H7 (cell line): ENCODE measurements at places on chromosomes 5 and 9. TPM values are rescaled to one million over a fixed set of nuclear protein-coding genes. Genes with fewer than 3 reads are reported as not detected.

The B4GALT1 gene
- 5.5 and 6.7 TPM in 2 replicates for total RNA-seq

The ADRA1B gene
- 0.14 TPM in 1 of 2 replicates, not detected in the other for total RNA-seq

The NIPAL4 gene
- total RNA-seq, result not detected in 2 replicates

The CSF2 gene
- total RNA-seq, result not detected in 2 replicates

The NTNG2 gene
- total RNA-seq, result 1.2 and 2.3 TPM in 2 replicates

The MAN2A1 gene
- total RNA-seq, result 53.5 and 70.3 TPM in 2 replicates

The RXFP3 gene
- total RNA-seq, result 0.22 TPM in 1 of 2 replicates, not detected in the other

The HMMR gene
- total RNA-seq, result 65.2 and 91.2 TPM in 2 replicates

The IL13 gene
- not detected in 2 replicates for total RNA-seq

GRCh38 chr9:110133608-110134210, 74.2 kb downstream of the C9orf152 start:
- DNase-seq, result no peak

DNA sequence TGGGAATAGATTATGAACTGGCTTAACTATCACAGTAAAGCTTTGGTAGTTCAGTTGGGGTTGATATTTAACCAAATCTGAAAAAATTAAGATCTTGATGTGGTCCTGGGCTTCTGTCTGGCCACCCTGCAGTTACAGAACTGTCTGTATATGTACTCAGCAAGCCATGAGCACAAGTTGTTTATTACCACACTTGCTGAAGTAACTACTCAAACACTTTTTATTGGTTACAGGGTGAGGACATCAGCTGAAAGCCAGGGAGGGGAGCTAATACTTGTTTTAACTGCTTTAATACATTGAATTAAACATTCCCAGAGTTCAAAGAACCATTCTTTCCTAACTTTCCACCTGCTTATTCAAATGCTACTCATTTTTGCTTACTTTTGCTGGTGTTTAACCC, 29.4 kb upstream of the KCNN2 start:
- no peak for DNase-seq

DNA sequence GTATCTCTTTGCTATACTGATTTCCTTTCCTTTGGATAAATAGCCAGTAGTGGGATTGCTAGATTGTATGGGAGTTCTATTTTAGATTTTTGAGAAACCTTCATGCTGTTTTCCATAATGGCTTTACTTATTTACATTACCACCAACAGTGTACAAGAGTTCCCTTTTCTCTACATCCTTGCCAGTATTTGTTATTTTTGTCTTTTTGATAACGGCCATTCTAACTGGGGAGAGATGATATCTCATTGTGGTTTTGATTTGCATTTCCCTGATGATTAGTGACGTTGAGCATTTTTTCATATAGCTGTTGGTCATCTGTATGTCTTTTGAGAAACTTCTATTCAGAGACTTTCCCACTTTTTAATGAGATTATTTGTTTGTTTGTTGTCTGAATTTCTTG, 25.8 kb downstream of the NADK2 start:
- no peak for DNase-seq

DNA sequence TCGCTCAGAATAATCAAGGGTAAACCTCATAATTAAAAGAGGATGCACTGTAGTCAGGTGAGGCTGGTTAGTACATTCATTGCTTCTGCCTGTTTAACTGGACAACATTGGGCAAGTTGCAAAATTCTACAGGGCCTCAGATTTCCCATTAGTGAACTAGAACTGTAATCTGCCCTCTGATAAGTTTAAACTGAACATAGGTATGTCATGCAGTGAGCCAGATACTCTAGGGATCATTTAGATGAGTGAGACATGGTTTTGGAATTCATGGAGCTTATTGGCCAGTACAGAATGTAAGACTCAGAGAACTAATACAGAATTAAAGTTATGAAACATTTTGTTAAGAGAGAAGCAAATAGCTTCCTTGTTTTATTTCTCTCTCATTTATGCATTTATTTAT, 35.9 kb downstream of the RNF44 start:
- no peak for DNase-seq

- DNase-seq, result no peak
Observed at GRCh38 chr5:93810780-93811179, 69.4 kb upstream of the POU5F2 start.

DNA sequence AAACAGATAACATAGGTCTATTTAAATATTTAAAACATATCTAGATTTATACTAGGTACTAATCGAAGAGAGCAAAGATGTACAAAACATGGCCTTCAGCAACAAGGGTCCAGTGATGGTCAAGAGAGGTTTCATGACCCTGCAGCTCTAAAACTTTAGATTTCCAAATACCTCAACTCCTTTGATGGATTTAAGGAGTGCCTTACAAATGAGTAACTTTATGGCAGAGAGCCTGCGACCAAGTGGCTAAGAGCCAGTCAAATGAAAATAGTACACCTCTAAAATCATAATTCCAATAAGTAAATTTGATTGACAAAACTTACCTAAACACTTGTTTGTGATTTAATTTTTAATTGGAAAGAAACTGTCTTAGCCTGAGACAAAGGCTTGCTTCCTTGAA, 4.7 kb upstream of the SH3RF2 start:
- no peak for DNase-seq

DNA sequence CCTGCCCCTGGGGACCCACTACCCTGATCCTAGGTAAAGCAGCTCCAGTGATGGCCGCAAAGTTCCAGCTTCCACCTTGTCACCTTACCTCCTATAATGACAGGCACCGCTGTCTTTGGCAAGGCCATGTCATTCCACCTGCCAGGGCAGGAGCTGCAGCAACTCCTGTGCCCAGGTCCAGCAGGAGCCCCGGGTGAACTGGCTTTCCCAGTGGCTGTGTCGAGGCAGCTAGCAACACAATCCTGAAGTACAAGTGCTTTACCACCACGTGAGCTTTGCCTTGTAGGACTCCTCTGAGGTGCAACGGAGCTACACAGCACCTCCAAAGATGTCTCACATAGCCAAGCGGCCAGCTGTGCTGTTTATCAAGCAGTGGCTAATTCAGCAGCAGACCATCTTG, 20.7 kb upstream of the MGAT1 start:
- DNase-seq, result no peak

DNA sequence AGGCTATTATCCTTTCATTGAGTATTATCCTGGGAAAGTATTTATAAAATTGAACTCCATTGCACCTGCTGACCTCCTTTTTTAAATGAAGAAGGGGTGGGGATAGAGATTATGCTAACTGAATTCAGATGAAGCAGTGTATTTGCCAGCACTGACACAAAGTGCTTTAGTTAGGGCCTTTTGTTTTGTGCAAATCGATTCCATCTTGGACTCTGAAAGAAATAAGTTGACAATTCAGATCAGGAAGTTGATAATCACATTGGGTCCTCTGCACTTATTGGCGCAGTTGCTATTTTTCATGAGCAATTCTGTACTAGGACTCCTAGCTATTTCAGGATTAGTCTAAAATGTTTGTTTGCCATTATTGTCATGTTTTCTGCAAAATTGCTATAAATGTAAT, 101.6 kb upstream of the FSD1L start:
- no peak for DNase-seq

GRCh38 chr9:109256336-109256735, 64.5 kb downstream of the EPB41L4B start:
- DNase-seq, result no peak

GRCh38 chr5:141763541-141763940, 81.5 kb upstream of the ARAP3 start:
- no peak for DNase-seq

- DNase-seq, result no peak
Observed at GRCh38 chr5:144219869-144220268, 49.2 kb downstream of the KCTD16 start.

DNA sequence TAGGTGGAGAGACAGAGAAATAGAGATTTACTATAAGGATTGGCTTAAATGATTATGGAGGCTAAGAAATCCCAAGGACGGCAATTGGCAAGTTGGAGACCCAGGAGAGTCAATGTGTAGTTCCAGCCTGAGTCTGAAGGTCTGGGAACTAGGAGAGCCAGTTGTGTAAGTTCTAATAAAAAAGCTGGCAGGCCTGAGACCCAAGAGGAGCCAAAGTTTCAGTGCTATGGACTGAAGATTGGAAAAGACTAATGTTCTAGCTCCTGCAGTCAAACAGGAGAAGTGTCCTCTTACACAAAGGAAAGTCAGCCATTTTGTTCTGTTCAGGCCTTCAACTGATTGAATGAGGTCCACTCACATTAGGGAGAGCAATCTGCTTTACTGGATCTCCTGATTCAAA, 50.0 kb downstream of the NMUR2 start:
- no peak for DNase-seq

DNA sequence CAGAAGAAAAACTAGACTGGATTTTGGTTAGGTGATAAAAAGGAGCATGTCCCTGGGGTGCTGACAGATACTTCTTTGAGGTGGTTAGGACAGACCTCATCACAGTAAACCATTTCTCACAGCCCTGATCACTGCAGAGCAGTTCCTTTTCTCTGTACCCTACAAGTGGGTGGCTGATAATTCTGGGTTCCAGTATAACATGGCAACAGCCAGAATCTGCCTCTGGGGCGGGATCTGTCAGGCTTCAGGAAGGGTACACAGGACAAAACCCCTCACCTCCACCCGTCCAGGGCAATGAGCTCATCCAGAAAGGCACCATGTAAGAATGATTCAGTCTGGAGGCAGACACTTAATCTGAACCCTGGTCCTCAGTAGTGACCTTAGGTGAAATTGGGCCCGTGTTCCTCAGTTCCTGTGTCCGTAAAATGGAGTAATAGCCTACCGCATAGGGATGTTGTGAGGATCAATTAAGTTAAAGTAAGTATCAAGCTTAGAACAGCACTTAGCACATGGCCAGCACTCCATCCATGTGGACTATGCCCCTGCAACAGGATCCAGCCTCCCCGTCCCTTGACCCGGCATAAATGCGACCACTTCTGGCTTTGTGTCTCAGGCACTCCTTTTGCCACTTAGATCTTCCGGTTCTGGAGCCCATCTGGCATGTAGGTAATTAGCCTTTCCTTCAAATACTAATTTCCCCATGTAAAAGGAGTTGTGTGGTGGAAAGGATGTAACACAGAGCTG, 129.2 kb downstream of the LHFPL2 start:
- no peak for DNase-seq

DNA sequence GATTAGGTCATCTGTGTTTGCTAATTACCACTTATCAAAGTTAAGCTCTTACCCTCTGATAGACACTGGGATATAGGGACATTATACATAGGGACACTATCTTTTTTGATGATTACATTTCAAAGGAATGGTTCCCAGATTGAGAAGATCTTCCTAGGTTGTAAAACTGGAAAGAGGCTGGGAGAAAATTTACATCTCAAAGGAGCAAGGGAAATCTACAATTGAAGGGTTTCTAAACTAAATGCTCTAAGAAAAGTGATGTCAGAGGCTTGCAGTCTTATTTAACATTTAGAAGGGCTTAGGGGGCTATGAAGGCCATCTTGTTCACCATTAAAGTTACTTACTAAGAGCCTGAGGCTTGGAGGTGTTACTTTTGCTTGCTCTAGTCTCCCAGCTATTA, 242.8 kb downstream of the PRR16 start:
- DNase-seq, result no peak

DNA sequence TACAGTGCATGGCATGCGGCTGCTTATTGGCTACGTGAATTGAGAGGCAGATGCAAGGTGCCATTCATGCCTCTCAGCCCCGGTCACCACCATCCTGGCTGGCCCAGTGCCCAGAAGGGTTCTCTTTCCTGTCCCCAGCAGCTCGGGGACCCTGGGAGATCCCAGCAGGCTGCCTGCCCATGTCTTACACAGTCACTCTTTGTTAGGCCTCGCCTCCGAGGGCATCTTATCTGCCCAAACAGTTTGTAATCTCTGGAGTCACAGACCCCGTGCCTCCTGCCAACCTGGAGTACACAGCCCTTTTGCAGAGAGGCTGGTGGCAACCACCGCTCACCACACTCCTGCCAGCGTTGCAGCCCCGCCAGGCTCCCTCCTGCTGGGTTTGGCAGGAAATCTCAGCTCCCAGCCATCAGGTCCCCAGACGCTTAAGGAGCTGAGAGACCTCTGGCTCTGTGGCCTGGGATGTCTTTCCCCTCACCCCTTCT, 7.0 kb upstream of the AK1 start:
- DNase-seq, result peak; percentile 60

- no peak for DNase-seq
Observed at GRCh38 chr9:108207561-108208165, 648.1 kb downstream of the ACTL7B start.

DNA sequence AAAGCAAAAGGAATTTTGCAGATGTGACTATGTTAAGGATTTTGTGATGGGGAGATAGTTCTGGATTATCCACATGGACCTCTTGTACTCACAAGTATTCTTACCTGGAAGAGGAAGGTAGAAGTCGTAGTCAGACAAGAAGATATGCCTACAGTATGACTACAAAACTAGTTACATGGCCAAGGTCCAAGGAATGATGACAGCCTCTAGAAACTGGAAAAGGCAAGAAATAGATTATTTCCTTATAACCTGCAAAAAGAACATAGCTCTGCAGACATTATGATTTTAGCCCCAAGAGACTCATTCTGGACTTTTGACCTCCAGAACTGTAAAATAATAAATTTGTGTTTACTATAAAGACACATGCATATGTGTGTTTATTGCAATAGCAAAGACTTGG, 226.9 kb downstream of the FER start:
- DNase-seq, result no peak

- no peak for DNase-seq
Observed at GRCh38 chr5:89457411-89458331, 574.7 kb upstream of the MEF2C start.

- DNase-seq, result peak; percentile 68
Observed at GRCh38 chr9:114396558-114397218, 8.9 kb upstream of the AKNA start.
